Caco-2 (cell line): ENCODE measurements at places on chromosomes 11 and 22.

GRCh38 chr11:57483562-57483918 is 23.2 kb downstream of the RTN4RL2 start:
- peaks cover 2% of the 10 kb centered on the region for H3K36me3 ChIP-seq
- H3K27ac ChIP-seq = no peak overlapping the region
- H3K4me3 ChIP-seq = no peak overlapping the region
- DNase-seq = no peak
- H3K4me1 ChIP-seq = peaks cover 5% of the 10 kb centered on the region; the same call in 1 of the 2 replicates

DNA sequence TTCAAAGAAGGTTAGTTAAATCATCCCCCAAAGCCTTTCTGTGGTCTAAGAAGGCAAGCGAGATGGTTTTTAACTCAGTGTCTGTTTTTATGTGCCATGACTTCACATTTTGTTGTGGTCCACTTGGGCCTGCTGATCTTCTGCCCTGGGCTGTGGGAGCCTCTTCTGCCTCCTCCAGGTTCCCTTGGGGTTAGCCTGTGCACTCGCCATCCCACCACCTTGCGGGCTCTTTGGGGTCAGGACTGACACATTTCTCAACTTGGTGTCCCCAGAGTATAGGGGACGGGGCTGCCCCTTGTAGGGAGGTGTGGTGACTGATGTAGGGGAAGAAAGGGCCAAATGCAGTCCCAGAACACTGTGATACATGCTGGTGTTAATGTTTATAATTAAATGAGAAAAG is 207.0 kb downstream of the TBC1D22A start:
- no peak overlapping the region for H3K27ac ChIP-seq
- no peaks in the 10 kb centered on the region for H3K4me1 ChIP-seq

DNA sequence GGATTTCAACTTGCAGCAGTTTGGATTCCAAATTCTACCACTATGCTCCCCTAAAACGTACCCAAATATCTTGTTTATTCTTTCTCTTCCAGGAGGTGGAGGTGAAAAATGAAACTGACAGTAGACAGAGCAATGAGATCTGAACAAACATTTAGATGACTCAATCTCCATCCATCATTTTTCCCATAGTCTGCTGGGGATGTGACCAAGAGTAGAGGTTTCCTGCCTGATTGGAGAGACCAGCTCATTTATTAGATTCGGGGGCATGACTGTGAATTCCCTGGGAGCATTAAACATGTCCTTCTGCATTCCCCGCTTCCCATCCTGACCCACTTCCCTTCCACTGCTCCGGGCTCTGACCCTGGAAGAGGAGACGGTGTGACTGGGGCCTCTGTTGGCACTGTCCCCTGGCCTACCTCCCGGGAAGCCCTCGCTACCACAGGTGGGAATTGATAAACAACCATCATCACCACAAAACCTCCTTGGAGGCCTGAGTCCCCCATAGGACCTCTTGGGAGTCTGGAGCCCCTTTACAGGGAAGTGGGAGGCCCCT is 20.3 kb downstream of the DKK3 start:
- DNase-seq = no peak
- H3K27me3 ChIP-seq = no peaks in the 10 kb centered on the region
- no peak overlapping the region for H3K4me3 ChIP-seq
- peaks cover 6% of the 10 kb centered on the region for H3K36me3 ChIP-seq
- peaks cover 34% of the 10 kb centered on the region for H3K4me1 ChIP-seq

- no peak overlapping the region for H3K27ac ChIP-seq
- H3K27me3 ChIP-seq = no peaks in the 10 kb centered on the region
- H3K36me3 ChIP-seq = no peaks in the 10 kb centered on the region
- no peak overlapping the region for H3K4me3 ChIP-seq
- H3K4me1 ChIP-seq = no peaks in the 10 kb centered on the region
These were observed 78.3 kb downstream of the BBOX1 start for GRCh38 chr11:27118949-27119348.

- H3K27me3 ChIP-seq = no peaks in the 10 kb centered on the region
- DNase-seq = no peak
- H3K36me3 ChIP-seq = no peaks in the 10 kb centered on the region
- H3K27ac ChIP-seq = no peak overlapping the region
These were observed 1427.1 kb downstream of the LRRC4C start for GRCh38 chr11:40032331-40032730.

GRCh38 chr11:67582011-67582410 is 1.6 kb upstream of the GSTP1 start:
- peaks cover 19% of the 10 kb centered on the region for H3K36me3 ChIP-seq
- H3K27me3 ChIP-seq = no peaks in the 10 kb centered on the region
- no peak for DNase-seq
- peaks cover 58% of the 10 kb centered on the region for H3K4me1 ChIP-seq
- peak overlapping the region; percentile 87; the same call in 1 of the 2 replicates for H3K4me3 ChIP-seq
- H3K27ac ChIP-seq = peak overlapping the region; percentile 81

GRCh38 chr11:111001081-111001430 is 244.5 kb upstream of the POU2AF2 start:
- H3K36me3 ChIP-seq = no peaks in the 10 kb centered on the region
- no peak for DNase-seq
- H3K27me3 ChIP-seq = no peaks in the 10 kb centered on the region; the same call in 1 of the 2 replicates
- no peak overlapping the region for H3K4me3 ChIP-seq

GRCh38 chr11:72309074-72309598 is 65.2 kb upstream of the PHOX2A start:
- no peak overlapping the region for H3K27ac ChIP-seq
- no peak overlapping the region for H3K4me3 ChIP-seq
- no peak for DNase-seq
- no peaks in the 10 kb centered on the region for H3K36me3 ChIP-seq
- H3K4me1 ChIP-seq = no peaks in the 10 kb centered on the region

DNA sequence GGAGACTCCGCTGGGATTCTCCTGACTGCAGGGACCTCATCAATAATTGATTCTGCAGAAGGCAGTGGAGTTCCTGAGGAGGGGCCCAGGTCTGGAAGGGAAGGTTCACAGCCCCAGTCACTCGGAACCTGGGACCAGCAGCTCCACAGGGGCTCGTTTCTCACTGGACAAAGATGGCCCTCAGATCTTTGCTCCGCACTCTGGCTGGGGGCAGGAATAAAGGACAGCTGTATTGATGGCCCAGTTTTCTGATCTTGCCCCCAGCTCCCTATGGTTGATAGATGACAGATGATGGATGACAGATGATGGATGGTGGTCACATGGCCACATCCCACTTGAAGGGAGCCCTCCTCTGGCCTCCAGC is 11.3 kb upstream of the BCR start:
- no peak overlapping the region for H3K27ac ChIP-seq
- H3K4me1 ChIP-seq = peaks cover 3% of the 10 kb centered on the region; the same call in 1 of the 2 replicates

GRCh38 chr22:50063589-50064393 is 5.7 kb upstream of the TTLL8 start:
- no peak overlapping the region for H3K27ac ChIP-seq
- H3K4me3 ChIP-seq = no peak overlapping the region
- peaks cover 7% of the 10 kb centered on the region for H3K4me1 ChIP-seq
- H3K27me3 ChIP-seq = no peaks in the 10 kb centered on the region

- no peaks in the 10 kb centered on the region for H3K4me1 ChIP-seq
- H3K4me3 ChIP-seq = no peak overlapping the region
- no peak for DNase-seq
- H3K27ac ChIP-seq = no peak overlapping the region
- no peaks in the 10 kb centered on the region for H3K36me3 ChIP-seq
- no peaks in the 10 kb centered on the region for H3K27me3 ChIP-seq
These were observed 76.5 kb downstream of the NAT10 start for GRCh38 chr11:34181856-34182405.

GRCh38 chr11:19864141-19865140 is 151.8 kb downstream of the NAV2 start:
- no peak overlapping the region for H3K4me3 ChIP-seq
- H3K27ac ChIP-seq = peak overlapping the region; percentile 11
- no peaks in the 10 kb centered on the region for H3K27me3 ChIP-seq
- H3K36me3 ChIP-seq = no peaks in the 10 kb centered on the region
- no peaks in the 10 kb centered on the region for H3K4me1 ChIP-seq

DNA sequence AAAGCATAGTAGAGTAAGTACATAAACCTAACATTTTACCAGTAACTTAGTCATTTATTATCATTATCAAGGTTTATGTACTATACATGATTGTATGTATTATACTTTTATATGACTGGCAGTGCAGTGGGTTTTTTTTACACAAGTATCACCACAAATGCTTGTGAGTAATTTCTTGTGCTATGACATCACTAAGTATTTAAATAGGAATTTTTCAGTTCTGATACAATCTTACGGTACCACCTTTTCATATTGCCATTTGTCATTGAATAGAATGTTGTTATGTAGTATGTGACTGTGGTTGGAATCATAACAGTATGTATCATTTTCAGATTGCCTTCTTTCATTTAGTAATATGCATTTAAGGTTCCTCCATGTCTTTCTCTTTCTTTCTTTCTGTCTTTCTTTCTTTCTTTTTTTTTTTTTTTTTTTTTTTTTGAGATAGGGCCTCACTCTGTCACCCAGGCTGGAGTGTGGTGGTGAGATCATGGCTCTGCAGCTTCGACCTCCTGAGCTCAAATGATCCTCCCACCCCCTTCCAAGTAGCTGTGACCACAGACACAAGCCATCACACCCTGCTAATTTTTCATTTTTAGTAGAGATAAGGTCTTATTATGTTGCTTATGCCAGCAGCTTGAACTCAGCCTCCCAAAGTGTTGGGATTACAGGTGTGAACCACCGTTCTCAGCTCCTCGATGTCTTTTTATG is 18.6 kb downstream of the ATM start:
- no peak overlapping the region for H3K4me3 ChIP-seq
- no peak overlapping the region for H3K27ac ChIP-seq
- no peaks in the 10 kb centered on the region for H3K27me3 ChIP-seq
- no peak for DNase-seq
- H3K4me1 ChIP-seq = no peaks in the 10 kb centered on the region

GRCh38 chr11:11291041-11292015 is 61.7 kb downstream of the CSNK2A3 start:
- DNase-seq = no peak
- no peaks in the 10 kb centered on the region for H3K27me3 ChIP-seq
- H3K27ac ChIP-seq = no peak overlapping the region
- H3K36me3 ChIP-seq = no peaks in the 10 kb centered on the region
- no peaks in the 10 kb centered on the region for H3K4me1 ChIP-seq
- no peak overlapping the region for H3K4me3 ChIP-seq

- peaks cover 6% of the 10 kb centered on the region; the same call in 1 of the 2 replicates for H3K4me1 ChIP-seq
- H3K27me3 ChIP-seq = no peaks in the 10 kb centered on the region
- no peaks in the 10 kb centered on the region for H3K36me3 ChIP-seq
- H3K27ac ChIP-seq = no peak overlapping the region
- DNase-seq = no peak
These were observed 29.7 kb upstream of the CAVIN3 start for GRCh38 chr11:6350043-6350442.

DNA sequence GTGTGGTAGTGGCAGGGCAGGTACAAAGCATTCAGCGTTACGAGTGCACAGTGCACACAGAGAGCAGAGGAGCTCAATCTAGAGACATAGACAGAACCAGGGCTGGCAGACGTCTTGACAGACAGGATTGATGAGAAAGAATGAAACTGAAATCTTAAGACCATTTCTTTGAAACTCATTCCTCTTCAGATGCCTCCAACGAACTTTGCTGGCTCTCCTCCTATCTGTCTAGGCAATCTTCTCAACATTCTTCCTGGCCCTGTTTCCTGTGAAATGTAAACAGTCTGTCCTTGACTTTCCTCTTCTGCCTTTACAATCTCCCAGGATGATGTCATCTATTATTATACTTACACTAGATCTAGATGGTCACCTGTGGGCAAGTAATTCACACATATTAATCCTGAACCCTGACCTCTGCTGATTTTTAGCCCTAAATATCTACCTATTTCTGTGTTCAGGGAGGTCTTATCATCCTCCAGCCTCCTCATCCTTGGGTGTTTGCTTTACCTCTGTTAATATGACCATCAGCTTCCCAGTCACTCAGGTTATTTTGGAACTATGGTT is 119.5 kb downstream of the ENTHD1 start:
- no peaks in the 10 kb centered on the region for H3K36me3 ChIP-seq
- H3K4me3 ChIP-seq = no peak overlapping the region
- no peak for DNase-seq
- no peak overlapping the region for H3K27ac ChIP-seq

GRCh38 chr11:75760243-75760642 is 8.3 kb upstream of the DGAT2 start:
- DNase-seq = no peak
- peaks cover 35% of the 10 kb centered on the region for H3K4me1 ChIP-seq
- no peaks in the 10 kb centered on the region for H3K27me3 ChIP-seq
- no peaks in the 10 kb centered on the region for H3K36me3 ChIP-seq

DNA sequence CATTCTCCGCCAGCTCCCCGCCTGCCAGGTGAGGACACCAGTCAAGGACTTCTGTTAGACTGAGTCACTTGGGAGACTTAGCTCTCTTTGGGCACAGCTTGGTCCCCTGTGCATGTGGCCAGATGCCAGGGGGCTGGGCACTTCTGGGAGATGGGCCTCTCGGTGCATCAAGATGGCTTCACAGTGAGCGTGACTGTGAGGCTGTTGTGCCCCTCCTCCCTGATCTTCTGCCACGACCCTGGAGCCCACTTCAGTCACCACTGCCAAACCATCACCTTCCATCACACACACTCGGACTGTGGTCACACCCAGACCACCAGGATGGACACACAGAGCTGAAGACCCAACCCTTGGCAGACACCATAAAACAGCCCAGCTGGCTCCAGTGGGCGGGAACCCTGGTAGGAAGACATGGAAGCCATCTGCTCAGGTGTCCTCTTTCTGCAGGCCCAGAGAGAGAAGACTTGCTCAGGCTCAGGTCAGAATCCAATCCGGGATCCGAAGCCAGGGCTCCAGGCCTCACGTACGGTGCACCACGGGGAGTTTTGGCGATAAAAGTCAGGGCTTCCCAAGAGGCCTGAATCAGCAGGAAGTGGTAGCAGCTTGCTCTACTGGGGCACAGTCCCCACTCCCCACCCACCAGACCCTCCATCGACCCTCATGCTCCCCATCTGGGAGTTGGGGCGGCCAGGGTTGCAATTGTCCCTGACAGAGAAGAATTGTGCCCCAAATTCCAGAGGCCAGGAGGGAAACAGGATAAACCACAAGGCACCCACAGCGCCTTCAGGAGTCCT is 29.8 kb upstream of the CD5 start:
- no peaks in the 10 kb centered on the region for H3K4me1 ChIP-seq
- no peak overlapping the region for H3K27ac ChIP-seq
- no peak overlapping the region for H3K4me3 ChIP-seq
- no peaks in the 10 kb centered on the region for H3K36me3 ChIP-seq

DNA sequence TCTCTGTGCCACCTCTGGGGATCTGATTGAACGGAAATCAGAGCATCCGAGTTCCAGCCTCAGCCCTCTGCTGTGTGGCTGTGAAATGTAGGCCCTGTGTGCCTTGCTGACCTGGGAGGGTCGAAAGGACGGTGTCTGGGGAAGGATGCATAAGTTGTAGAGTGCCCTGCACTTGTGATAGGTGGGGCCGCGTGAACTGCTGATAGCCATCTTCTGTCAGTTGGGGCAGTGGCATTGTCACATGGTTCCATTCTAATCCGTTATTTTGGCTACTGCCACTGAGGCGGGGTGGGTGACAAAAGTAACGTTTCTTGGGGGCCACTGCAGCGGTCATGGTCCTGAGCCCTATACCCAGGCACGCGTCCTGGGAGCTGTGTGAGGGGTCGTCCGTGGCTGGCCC is 63.4 kb downstream of the LRP5 start:
- no peak for DNase-seq
- peaks cover 1% of the 10 kb centered on the region; the same call in 1 of the 2 replicates for H3K36me3 ChIP-seq
- H3K4me1 ChIP-seq = peaks cover 38% of the 10 kb centered on the region
- H3K27me3 ChIP-seq = no peaks in the 10 kb centered on the region
- no peak overlapping the region for H3K4me3 ChIP-seq
